ENCODE measurements at places on chromosomes 1 and 21.

DNA sequence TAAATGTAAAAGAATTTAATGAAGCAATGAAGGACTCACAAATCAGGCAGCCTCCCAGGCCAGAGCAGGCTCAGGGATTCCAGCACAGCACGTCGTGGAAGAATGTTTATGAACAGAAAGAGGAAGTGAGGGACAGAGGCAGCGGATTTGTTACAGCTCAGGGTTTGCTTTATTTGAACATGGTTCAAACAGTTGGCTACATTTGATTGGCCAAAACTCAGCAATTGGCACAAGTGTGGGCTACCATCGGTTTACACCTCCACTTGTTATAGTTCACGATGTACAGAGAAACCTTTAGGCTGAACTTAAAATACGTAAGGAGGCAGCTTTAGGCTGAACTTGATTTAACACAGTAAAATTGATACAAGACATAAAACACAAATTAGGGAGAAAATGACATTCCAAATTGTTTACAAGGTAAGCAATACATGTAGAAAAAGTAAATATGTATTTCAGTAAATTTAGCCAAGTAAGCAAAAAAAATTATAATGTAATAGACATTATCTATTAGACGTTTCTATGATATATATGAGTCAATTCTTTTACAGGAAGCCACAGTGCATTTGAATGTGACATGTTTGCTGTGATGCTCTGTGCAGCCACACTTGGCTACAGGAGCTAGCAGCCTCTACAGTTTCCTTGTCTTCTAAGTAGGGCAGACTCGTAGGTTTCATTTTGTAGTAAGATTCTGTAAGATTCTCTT lies 126.5 kb downstream of the ADSS2 start:
- DNase-seq, result no peak

DNA sequence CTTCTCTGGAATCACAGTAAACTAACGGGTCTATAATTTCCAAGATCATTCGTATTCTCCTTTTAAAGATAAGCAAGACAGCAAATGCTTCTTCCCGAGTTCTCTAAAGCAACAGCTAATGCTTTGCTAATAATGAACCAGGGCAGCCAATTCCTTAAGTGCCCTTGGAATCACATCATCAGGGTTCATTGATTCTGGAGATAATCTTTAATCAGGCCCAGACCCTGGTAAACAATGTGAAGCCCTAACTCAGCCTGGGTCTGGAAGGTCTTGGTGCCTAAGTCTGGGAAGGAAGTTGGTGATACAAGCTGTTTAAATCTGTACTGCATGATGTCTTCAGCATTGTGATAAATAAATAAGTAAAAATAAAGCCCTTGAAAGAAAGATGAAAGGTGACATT lies 18.4 kb downstream of the ERI3 start:
- no peak for DNase-seq

- no peak for DNase-seq
These were observed 91.5 kb downstream of the ZMYM4 start for GRCh38 chr1:35359995-35360394.

DNA sequence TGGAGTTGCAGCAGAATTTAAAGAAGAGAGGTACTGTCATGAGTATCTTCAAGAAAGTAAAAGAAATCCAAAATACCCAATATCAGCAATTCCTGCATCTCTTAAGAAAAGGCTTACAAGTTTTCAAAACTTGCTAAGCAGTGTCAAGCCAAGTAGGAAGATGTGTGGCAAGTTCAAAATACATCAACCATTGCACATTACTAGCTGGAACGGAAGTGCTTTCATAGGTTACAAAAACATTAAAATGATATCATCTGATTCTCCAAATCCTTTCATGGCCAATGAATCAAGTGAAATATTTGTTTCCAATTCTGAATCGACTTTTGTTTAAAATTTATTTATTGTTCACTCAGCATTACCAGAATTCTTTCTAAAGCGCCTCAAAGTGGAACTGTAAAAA lies 5.7 kb upstream of the ABCA4 start:
- DNase-seq, result no peak

DNA sequence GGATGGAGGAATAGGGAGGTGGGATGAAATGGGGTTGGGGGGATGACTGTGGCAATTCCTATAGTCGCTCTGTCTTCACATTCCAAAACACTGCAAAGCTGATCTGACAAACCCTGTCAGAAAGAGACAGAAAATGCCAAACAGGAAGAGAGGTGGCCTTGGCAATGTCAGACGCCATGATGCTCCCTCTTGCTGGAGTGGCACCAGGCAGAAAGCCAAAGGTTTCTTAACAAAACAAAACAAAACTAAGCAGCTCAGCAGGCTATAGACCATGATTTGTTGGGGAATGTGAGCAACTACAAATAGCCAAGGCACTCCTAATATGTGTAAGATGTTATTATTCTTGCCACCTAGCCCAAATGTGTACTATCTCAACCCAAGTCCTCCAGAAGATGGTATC lies 42.9 kb upstream of the PLA2G2C start:
- no peak for DNase-seq

- DNase-seq, result no peak
These were observed 13.2 kb downstream of the S100A7A start for GRCh38 chr1:153429266-153430165.

DNA sequence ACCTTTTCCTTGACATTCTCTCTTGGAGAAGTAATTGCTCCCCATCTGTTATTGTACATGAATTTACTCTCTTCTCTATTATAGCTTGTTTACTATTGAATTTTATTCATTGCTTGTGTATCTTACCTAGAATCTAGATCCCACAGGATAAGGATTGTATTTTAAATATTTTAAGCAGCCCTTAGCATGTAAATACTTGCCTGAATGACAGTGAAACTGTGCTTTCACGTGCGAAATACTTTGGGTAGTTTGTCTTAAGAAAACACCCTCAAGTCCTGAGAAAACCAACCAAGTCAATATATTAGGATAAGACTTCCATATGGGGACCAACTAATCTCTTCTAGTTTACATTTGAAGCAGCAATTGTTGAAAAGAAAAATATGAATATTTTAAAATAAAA lies 15.3 kb downstream of the ARPC5 start:
- no peak for DNase-seq

DNA sequence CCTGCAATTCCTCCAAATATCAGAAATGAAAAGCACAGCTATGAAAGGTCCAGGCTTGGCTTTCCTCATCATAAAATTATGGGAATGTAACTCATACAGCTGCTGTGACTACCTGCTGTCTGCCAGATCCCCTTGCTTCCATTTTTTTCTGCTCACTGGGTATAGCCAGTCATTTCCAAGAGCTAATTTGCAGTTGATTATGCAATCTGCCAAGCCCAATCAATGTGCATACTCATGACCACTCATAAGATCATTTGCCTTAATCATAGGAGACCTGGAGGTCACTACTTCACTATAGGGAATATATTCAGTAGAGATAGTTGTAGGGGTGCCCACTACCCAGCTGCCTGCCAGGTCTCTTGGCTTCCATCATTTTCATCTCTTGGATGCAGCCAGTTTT lies 417.7 kb upstream of the ZRANB2 start:
- no peak for DNase-seq

- DNase-seq, result no peak
These were observed 187.1 kb upstream of the LMO4 start for GRCh38 chr1:87141556-87141955.

DNA sequence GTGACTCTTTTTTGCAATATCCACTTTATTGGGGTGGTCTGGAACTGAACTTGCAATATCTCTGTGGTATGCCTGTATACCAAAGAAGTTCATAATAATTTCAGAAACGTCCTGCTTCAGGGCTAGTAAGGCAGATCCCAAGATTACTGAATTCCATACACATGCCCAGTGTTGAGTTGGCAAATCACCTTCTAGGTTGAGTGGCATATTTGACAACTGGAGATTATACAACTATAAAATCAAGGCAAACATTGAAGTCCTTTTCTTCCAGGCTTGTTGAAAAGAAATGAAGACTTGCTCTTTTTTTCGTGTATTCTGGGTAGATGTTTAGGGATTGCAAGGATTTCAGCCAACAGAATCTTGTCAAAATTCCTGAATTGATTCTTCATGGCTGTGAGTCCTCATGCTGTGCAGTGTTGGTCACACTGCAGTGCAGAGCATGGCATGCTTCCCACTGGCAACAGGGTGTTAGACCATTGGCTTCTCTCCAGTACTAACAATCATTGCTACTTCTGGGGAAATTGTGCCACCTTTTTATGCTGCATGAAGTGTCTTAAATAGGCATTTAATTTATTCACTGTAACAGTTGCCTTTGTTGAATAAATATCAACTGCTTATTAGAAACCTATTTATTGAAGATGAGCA lies 367.1 kb upstream of the ADGRL4 start:
- DNase-seq, result no peak

DNA sequence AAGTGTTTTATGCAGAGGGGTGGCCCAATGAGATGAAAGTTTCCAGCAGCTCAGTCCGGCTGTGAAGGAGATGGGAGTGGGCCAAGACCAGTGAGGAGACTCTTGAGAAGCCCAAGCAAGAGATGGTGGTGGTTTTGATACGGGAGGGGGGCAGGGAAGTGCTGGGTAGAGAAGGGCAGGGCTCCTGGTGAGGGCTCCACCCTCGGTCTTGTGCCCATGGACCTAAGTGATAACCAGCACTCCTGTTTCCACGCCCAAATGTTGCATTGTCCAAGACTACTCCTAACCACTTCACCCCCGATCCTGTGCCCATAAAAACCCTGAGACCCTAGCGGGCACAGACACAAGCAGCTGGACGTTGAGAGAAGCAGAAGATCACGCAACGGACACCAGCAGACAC lies 140.9 kb downstream of the MIS18A start:
- no peak for DNase-seq

- DNase-seq, result peak; percentile 84
These were observed at the start of gene CATSPER4 for GRCh38 chr1:26190373-26190987. Gene CATSPER4, plus strand, starts transcription at chr1:26190602. Its CDS starts 26 bp downstream, at chr1:26190628.

GRCh38 chr1:173360487-173361063 lies 116.6 kb upstream of the PRDX6 start:
- no peak for DNase-seq

DNA sequence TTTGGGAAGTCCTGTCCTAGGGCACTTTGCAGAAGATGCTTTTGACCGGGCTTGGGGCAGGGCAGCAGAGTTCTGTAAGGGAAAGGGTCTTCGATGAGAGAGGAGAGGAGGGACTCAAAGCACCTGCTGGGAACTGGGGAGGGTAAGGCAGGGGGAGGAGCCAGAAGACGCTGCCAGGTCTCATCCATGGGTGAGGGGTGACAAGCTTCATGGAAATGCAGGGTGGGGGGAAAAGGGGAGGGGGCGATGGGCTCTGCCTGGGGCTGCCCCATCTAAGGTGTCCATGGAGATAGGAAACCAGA lies 20.9 kb upstream of the C2CD2 start:
- DNase-seq, result no peak

- DNase-seq, result peak; percentile 11
These were observed 109.5 kb upstream of the SIM2 start for GRCh38 chr21:36589352-36589971.

DNA sequence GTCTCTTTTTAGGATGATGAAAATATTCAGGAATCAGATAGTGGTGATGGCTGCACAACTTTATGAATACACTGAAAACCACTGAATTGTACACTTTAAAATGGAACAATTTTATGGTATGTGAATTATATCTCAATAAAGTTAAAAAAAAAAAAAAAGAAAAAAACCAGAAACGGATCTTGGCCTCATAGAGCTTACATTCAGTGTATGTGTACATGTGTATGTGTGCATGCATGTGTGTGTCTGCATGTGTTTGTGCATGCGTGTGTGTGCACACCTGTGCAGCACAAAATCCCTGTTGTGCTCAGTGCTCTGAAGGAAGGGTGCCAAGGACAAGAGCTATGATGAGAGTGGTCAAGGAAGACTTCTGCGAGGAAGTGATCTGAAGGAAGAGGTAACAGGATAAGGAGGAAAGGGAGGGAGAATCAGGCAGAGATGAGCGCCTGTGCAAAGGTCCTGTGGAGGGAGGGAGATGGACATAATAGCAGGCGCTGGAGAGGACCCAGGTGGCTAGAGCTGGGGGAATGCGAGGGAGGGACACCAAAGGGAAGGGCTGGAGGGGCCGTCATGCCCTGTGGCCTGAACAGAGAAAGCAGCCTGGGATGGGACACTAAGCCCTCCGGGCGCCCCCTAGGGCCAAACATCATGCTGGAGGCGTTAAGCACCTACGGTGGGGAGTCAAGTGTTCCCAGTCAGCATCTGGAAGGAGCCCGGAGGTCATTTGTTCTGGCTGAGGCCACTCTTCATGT lies 25.2 kb downstream of the NKAIN1 start:
- no peak for DNase-seq

- no peak for DNase-seq
These were observed 129.0 kb downstream of the GABPA start for GRCh38 chr21:25863747-25864146.

DNA sequence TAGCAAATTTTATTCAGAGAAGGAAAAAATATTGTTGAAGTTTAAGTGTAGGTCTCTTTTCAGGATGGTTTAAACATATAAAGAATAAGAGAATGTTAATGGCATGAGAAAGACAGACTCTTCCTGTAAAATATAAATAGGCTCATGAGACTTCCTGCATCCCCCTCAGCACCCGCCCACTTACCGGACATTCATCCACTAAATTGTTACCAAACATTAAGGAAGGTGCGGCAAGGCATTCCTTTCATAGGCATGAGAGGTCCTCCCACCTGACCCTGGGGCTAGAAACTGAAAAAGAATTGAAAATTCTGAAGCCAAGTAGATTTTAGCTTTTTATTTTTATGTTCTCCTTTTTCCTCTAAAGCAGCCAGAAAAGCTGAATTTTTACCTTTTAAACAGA lies 10.6 kb upstream of the USP1 start:
- DNase-seq, result no peak

- DNase-seq, result no peak
These were observed 7.7 kb upstream of the PPM1J start for GRCh38 chr1:112722601-112723510.

GRCh38 chr1:15958793-15959192 lies 17.1 kb downstream of the ZBTB17 start:
- DNase-seq, result no peak

- no peak for DNase-seq
These were observed 72.4 kb downstream of the SEC16B start for GRCh38 chr1:177897281-177897997.

DNA sequence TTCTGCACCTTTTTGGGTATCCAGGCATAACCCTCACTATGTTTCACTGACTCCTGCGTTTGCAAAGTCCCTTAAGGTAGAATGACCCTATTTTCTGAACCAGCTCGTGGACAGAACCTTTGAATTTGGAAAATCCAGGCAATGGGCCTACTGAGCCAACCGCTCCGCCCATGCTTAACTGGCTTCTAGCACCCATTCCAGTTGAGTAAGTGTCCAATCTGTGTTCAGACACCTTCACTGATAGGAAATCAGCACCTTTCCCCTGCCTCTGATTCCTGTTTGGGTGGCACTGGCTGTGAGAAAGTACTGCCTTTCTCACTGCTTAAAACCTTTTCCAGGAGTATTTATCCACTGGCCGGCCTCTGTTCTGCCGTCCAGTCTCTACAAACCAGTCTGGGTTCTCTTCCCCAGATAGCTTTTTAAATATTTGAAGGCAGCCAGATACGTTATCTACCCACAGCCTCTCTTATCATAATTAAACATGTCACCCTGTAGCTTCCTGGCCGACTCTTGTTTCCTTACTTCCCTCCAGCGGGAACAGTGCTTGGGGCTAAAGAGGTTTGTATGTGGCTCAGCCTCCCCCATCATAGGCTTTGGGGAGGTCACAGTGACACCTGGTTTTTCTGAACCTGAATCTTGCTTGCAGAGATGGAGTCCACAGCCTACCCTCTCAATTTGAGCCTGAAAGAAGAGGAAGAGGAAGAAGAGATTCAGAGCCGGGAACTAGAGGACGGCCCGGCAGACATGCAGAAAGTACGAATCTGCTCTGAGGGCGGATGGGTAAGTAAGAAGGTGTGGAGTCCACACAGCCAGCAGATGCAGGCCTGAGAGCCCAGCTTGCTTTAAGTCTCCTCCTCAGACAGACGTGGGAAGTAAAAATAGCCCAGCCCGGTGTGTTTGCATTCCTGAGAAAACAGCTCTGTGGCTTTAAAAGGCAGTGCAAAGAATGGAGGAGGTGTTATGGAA lies 1.3 kb downstream of the POGK start:
- DNase-seq, result no peak
